ENCODE measurements at places on chromosomes 3 and 15.

DNA sequence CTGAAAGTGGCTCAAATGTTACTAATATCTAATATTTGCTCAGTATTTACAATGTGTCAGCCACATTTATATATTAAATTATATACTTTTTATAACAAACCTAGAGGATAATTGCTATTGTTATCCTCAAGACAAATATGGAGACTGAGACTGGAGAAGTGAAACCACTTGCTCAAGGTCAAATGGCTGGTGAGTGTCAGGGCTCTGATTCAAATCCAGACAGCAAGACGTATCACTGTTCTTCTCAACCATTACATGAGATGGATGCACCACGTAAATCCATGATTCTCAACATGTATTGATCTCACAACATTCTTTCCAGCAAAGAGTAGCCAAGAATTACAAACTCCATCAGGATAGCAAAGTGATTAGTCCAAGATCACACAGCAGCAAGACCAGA, 53.8 kb upstream of the CPB1 start:
- DNase-seq = no peak

DNA sequence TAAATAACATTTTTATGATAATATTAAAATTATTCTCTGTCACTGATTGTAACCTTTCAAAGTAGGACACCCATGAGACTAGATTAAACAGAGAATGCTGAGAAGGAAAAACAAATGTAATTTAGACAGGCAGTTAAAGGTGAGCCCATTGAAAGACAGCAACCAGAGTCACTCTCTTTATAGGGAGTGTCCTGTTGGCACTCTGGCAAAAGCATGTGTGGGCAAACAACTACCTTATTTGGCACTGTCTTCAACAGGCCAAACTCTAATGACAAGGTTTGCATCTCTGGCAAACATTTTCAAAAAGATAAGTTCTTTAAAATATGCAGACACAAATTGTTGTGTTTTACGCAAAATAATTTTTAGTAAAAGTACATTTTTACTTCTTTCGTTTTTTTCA, 29.8 kb downstream of the NFKBIZ start:
- DNase-seq = no peak

- DNase-seq = peak; percentile 95
Measured at GRCh38 chr3:27311400-27311799, 57.8 kb downstream of the NEK10 start.

- no peak for DNase-seq
Measured at GRCh38 chr15:90337256-90337655, 14.8 kb upstream of the ZNF774 start.

Measured in fibroblast of skin of right quadriceps (primary cell).